ENCODE measurements at places on chromosomes 13 and 19. TPM values are rescaled to one million over a fixed set of nuclear protein-coding genes. Genes with fewer than 3 reads are reported as not detected.

GNA15 gene
- total RNA-seq, result 28.5 TPM

ELAVL3 gene
- not detected for total RNA-seq

DCT gene
- 0.42 TPM for total RNA-seq

LAIR1 gene
- 16.1 TPM for total RNA-seq

A1BG gene
- total RNA-seq, result 10.7 TPM

Data from ureter (tissue), 1 donor.